Stimulated activated CD4-positive, alpha-beta T cell treated with anti-CD3 and anti-CD28 coated beads, Interleukin-4, amount 100 ng/mL, for 1 hour (primary cell): ENCODE measurements at places on chromosomes 5 and 9.

- DNase-seq: no peak
These were observed 105.9 kb downstream of the DPYSL3 start for GRCh38 chr5:147403651-147404640.

GRCh38 chr9:36991516-36992134 lies 42.4 kb downstream of the PAX5 start:
- peak; percentile 37 for DNase-seq

- no peak for DNase-seq
These were observed 17.8 kb downstream of the SERINC5 start for GRCh38 chr5:80238097-80238496.

- no peak for DNase-seq
These were observed 46.9 kb upstream of the CEP78 start for GRCh38 chr9:78189001-78189400.

- no peak for DNase-seq
These were observed 630 bp downstream of the PSMB7 start for GRCh38 chr9:124414612-124415011.

- no peak for DNase-seq
These were observed 64.3 kb upstream of the LMX1B start for GRCh38 chr9:126549246-126550006.

GRCh38 chr5:177146891-177147638 lies 13.5 kb downstream of the NSD1 start:
- no peak for DNase-seq

GRCh38 chr5:3024976-3025375 lies 273.5 kb upstream of the IRX2 start:
- DNase-seq: no peak

- peak; percentile 34 for DNase-seq
These were observed 49.6 kb upstream of the PSD2 start for GRCh38 chr5:139745800-139746690.

- no peak for DNase-seq
These were observed 94.2 kb downstream of the BARX1 start for GRCh38 chr9:93860694-93861658.

DNA sequence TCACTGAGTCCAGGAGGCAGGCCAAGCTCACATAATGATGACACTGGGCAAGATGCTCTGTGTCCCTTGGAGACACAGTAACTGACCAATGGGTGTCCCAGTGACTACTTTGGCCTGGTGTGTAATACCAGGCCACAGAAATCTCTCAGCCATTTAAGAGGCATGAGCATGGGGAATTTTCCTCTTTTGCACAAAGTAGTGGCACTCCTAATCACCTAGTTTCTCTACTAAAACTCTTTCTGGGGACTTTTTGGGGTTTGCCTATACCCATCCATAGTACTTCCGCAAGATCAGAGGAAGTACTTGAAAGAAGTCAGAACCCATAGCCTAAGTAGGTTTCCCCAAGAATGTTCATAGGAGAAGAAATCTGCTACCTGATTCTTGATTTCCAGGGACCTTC lies 161.9 kb downstream of the ARSB start:
- DNase-seq: no peak

DNA sequence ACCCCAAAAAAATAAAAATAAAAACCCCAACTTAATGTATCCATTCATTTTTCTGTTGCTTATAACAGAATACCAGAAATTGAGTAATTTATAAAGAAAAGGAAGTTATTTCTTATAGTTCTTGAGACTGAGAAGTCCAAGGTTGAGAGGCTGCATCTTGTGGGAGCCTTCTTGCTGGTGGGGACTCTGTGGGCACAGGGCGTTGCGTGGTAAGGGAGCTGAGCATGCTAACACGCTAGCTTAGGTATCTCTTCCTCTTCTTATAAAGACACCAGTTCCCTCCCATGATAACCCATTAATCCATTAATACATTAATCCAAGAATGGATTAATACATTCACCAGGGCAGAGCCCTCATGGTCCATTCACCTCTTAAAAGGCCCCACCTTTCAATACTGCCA lies 150.9 kb downstream of the ZSWIM6 start:
- no peak for DNase-seq

DNA sequence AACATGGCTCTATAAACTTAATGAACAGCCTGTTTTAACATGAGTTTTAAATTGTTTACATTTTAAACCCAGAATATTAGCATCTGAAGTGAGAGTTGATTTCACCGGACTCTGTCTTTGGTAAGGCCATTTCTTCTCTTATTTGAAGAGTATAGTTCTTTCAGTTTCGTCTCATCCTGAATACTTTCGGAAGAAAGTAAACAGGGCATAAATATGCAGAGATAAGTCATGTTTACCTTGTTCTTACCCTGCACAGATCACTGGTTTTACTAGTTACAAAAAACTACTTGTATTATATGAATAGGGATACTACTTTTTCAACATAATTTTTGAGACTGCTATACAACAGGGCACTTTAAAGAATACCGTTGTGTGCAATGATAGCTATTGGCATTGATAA lies 656.3 kb upstream of the ZNF608 start:
- no peak for DNase-seq

DNA sequence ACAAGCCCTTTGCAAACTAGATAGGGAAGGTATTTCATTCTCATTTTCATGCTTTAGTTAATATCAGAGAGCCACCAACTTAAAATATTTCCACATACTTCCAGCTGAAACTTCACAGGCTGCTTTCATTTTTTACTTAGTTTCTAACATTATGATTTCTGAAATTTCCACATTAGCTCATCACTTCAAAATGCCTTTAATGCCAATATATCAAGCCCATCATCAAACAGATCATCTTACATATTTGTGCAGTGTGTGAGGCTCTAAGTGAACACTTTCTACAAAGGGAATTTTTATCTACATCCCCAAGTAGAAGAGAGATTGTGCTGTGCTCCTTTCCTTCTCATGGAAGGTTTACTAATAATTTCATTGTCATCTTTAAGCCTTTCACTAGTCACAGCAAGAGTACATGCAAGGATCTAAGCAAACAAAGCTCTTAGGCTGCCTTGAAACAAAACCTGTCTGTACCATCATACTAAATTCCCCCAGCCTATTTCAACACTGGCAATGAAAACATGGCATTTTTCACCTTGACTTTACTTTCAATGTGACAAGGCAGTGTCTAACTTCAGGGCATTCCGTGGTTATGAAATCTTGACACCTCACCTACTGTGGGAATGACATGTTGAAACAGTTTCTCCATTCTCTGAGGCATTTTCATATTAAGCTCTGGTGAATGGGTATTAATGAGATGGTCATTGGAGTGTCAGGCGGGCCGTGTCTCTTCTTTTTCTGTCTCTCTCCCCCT lies 45.4 kb downstream of the PPP2R2B start:
- DNase-seq: no peak

DNA sequence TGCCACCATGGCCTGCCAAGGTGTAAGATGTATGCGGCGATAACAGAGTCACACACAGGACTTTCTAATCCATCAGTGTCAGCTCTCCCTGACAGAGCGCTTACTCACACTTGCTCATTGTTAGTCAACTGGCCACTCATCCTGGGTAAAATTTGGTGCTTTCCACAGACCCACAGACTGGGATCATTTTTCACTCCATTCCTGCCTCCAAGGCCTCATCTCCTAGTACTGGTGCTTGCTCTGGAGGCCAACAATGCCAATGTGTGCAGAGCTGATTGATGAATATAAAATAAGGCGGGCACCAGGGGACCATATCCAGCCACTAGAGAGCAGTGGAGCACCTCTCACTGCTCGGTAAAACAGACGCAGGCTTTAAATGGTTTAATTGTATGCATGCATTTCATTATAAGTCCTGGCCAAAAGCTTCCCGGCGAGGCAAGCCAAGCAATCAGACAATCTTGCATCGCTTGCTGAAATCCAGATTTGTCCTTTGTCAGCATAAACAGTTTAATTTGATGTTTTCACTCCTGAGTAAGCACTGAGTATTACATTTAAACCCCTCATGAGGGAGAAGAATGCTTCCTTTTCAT lies 22.3 kb downstream of the PSMB7 start:
- DNase-seq: no peak

DNA sequence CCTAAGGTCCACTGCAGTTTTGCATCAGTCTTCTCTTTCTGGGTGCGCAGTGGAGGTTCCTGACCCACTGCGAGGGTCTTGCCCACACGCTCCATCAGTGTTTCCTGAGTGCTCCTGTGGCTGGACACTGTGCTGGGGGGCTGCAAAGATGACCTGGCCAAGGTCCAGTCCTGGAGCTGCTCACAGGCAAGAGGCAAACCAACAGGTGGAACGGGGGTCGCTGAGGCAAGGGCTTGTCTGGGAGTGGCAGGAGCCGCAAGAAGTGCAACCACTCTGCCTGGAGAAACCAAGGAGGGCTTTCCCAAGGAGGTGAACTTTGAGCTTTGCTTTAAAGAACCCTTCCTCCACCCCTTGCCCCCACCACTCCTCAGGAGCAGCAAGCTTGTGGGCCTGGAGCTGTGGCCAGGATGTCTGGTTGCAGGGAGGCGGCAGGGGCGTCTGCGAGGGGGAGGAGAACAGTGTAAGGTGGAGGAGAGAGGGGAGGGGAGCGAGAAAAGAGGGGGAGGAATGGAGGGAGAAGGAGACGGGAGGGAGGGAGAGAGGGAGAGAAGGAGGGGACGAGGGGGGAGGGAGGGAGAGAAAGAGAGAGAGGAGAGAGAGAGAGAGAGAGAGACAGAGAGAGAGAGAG lies 444 bp upstream of the CPLX2 start:
- no peak for DNase-seq

DNA sequence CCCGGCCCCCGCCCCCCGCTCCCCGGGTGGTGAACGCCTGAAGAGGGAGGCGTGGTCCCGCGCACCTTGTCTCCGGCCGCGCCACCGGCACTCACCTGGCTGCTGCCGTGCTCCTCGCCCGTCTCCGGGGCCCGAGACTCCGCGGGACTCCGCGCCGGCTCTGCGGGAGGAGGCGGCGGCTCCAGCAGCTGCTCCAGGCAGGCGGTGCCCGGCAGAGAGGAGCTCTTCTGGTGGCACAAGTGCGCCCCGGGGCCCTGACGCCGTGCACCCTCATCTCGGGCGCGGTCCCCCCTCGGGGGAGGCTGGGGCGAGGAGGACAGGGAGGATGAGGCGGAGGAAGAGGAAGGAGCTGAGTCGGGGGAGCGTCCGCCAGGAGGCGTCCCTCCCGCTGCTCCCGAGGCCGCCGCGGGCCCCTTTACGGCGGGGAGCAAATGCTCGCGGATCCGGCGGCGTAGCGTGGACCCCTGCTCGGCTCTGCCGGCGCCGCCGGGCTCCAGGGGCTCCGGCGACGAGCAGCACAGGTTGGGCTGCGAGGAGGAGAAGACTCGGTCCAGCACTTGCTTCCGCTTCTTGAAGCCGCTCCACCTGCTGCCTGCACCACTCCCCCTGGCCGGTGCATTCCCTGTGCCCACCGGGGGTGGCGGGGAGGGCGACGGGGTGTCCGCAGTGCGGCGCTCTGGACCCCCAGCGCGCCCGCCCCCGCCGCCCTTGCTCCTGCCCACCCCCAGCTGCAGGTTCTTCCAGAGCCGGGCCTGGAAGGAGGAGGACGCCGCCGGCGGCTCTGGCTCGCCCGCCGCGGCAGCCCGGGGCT lies 928 bp downstream of the MCTP1 start:
- peak; percentile 8 for DNase-seq

DNA sequence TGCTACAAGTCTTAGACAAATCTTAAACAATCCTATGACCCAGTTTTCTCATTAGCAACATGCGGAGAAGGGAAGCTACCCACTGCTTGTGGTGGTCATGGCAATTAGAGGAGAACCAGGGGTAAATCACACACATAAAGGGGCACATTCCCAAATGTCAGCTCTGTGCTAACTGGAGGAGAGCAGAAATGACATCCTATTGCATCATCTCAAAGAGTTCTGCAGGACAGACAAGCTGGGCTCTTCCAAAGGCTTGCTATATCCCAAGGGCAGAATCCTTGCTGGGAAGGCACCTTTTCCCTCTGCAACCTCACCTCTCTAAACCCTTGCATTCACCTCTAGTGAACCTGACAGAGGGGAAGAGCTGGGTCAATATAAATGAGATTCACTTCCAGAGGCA lies 17.0 kb upstream of the WWC1 start:
- DNase-seq: no peak

DNA sequence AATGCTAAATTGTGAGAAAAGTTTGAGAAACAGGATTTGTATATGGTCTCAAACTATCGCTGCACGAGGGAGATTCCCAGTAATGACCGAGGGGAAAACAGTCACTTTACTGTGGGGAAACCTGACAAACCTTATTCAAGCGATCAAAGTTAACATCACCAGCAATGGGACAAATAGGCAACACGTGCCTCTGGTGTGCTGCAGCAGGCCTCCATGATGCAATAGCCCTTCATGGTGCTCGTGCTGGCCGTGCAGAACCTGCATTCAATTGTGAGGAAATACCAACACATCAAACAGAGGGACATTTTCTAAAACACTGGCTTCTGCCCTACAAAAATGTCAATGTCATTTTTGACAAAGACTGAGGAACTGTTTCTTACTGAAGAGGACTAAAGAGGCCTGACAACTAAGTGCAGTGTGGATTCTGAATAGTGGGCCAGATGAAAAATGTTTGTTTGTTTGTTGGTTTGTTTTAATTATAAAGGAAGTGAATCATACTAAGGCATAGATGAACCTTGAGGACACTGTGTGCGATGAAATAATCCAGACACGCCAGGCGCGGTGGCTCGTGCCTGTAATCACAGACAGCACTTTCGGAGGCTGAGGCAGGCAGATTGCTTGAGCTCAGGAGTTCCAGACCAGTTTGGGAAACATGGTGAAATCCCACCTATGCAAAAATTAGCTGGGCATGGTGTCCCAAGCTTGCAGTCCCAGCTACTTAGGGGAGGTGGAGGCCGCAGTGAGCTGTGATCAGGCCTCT lies 17.6 kb upstream of the MARCHF6 start:
- no peak for DNase-seq

- DNase-seq: no peak
These were observed 50.2 kb upstream of the DAB2IP start for GRCh38 chr9:121601194-121601593.

- no peak for DNase-seq
These were observed 2.8 kb upstream of the PCA3 start for GRCh38 chr9:76761448-76761847.

- no peak for DNase-seq
These were observed 113.2 kb downstream of the STARD4 start for GRCh38 chr5:111399113-111399512.

DNA sequence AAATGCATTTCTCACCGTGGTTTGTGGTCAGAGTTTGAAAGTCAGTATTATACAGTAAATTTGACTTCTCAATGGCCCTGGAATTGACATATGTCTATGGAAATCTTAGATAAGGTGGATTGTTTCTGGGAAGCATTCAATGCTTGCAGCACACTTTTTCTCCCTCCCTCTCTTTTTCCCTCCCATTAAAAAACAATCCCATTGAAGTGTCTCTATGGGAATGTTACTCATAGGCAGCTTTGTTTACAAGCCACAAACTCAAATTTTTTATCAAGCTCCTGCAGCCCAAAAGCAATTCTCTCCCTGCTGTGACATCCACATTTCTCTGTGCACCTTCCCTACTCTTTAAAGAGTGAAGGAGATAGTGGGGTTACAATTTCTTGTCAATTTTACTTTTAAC lies 292.1 kb downstream of the ARRDC3 start:
- no peak for DNase-seq

- DNase-seq: peak; percentile 2
These were observed 126.7 kb downstream of the PPP2R2B start for GRCh38 chr5:146751781-146752401.
